ENCODE measurements at places on chromosomes 16 and 17. TPM values are rescaled to one million over a fixed set of nuclear protein-coding genes. Genes with fewer than 3 reads are reported as not detected.
A peak's percentile ranks its signal among the peaks of the same experiment; 100 is the strongest.

The CDH15 gene
- total RNA-seq, result not detected

GRCh38 chr16:87409153-87409552 lies 17.0 kb downstream of the MAP1LC3B start:
- no peak for DNase-seq

DNA sequence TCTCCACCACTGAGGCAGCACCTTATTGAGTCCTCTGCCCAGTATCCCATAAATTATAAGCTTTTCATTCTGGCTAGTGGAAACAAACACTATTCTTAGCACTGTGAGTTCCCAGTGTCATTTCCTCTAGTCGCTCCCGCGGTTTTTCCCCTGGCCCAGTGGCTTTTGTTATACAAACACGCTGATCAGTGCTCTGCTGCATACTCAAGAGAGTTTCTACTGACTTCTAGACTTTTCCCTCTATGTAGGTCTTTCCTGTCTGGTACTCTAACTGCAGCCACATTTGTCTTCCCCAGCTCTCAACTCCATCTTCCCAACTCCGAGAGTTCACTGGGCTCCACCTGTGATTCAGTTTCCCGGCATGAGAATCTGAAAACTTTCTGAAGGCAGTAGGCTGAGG lies 556.6 kb upstream of the SALL1 start:
- DNase-seq, result no peak

DNA sequence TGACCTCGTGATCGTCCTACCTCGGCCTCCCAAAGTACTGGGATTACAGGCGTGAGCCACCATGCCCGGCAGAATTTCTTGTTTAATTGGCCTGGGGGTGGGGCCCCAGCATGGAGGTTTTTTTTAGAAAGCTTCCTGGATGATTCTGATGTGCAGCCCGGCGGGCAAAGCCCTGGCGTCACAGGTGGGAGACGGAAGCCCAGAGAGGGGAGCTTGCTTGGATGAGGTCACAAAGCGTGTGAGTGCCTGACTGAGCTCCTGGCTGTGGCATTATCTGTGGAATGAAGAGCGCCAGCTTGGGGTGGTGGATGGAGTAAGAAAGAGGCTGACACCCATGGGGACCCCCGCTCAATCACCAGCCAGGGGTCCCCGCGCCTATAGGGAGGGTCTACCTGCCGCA lies 4.1 kb downstream of the VASN start:
- DNase-seq, result peak; percentile 52

Measured in Calu3 (cell line).